ENCODE measurements at places on chromosomes 11 and 22. TPM values are rescaled to one million over a fixed set of nuclear protein-coding genes. Genes with fewer than 3 reads are reported as not detected.

The CEND1 gene
- 0.81 TPM for total RNA-seq

DNA sequence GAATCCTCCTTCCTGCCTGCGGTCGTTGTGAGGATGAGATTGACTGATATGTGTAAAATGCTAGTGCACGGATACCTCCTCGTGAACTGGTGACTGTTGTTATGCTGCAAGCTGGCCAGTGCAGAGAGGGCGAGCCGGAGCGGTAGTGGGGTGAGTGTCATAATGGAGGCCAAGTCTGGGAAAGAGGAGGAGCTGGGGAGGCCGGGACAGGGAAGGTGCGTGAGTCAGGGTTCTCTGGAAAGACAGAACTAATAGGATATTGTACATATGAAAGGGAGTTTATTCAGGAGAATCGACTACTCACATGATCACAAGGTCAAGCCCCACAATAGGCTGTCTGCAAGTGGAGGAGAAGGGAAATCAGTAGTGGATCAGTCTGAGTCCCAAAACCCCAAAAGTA is 56.8 kb upstream of the FADD start:
- DNase-seq = no peak

DNA sequence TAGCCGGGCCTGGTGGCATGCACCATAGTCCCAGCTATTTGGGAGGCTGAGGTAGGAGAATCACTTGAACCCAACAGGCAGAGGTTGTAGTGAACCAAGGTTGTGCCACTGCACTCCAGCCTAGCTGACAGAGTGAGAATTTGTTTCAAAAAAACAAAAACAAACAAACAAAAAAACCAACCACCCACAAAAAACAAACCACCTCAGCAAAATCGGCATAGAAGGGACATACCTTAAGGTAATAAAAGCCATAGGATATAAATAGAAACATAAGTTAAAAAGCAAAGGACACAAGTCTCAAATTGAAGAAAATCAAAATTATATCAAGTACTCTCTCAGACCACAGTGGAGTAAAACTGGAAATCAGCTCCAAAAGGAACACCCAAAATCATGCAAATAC is 33.2 kb downstream of the PIWIL3 start:
- DNase-seq = no peak

GRCh38 chr11:73288192-73288872 is 16.2 kb downstream of the P2RY6 start:
- no peak for DNase-seq

GRCh38 chr11:8026982-8027381 is 39.8 kb downstream of the EIF3F start:
- no peak for DNase-seq

The PTPRCAP gene
- 1.9 TPM for total RNA-seq

DNA sequence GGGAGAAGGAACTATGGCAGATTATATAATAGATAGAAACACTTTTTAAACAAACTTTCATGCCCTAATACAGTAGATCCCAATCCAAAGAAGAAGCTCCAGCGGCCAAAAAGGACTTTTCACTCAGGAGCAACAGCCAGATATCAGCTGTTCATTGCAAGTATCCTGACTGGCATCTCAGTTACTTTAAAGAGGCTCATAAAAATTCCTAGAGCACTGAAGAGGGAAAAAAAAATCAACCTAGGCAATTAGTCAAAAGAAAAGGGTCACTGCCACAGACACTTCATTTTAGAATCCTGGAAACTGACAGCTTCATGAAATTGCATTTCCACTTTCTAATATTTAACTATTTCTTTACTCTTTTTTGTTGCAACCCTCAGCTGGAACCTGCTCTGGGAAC is 170.6 kb upstream of the SOX6 start:
- no peak for DNase-seq

- no peak for DNase-seq
Observed at GRCh38 chr22:43488031-43488866, 76.4 kb downstream of the MPPED1 start.

DNA sequence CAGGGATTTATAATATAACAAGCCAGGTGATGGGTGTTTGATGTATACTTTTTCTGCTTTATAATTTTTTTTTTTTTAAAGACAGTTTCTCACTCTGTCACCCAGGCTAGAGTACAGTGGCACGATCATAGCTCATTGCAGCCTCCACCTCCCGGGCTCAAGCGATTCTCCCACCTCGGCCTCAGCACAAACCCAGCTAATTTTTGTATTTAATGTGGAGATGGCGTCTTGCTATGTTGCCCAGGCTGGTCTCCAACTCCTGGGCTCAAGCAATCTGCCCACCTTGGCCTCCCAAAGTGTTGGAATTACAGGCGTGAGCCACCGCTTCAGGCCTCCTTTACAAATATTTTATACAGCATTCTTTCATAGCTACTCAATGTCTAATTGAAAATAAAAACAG is 48.6 kb downstream of the MORC2 start:
- DNase-seq = no peak

The ZBTB16 gene
- total RNA-seq = not detected

DNA sequence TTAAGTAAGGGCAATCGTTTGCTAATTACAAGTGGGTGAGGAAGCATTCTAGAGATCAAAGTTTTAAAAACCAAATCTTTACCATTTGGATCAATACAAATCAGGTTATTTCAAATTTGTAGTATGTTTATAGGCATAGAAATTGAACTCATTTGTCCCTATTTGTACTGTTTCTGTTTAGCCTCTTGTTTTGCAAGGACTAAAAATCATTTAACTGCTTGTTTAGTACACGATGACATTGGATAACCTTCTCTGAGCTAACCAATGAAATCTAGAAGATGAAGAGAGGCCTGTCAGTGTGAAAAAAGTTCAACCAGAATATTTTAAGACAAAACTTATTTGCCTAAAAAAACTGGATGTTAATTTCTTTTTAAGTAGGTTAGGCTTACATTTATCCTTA is 40.0 kb downstream of the ZC3H12C start:
- DNase-seq = no peak

- no peak for DNase-seq
Observed at GRCh38 chr11:126496576-126497337, 141.3 kb downstream of the ST3GAL4 start.

- no peak for DNase-seq
Observed at GRCh38 chr11:1150116-1150515, 7.6 kb upstream of the MUC5AC start.

GRCh38 chr11:115446214-115446613 is 58.0 kb downstream of the CADM1 start:
- no peak for DNase-seq

DNA sequence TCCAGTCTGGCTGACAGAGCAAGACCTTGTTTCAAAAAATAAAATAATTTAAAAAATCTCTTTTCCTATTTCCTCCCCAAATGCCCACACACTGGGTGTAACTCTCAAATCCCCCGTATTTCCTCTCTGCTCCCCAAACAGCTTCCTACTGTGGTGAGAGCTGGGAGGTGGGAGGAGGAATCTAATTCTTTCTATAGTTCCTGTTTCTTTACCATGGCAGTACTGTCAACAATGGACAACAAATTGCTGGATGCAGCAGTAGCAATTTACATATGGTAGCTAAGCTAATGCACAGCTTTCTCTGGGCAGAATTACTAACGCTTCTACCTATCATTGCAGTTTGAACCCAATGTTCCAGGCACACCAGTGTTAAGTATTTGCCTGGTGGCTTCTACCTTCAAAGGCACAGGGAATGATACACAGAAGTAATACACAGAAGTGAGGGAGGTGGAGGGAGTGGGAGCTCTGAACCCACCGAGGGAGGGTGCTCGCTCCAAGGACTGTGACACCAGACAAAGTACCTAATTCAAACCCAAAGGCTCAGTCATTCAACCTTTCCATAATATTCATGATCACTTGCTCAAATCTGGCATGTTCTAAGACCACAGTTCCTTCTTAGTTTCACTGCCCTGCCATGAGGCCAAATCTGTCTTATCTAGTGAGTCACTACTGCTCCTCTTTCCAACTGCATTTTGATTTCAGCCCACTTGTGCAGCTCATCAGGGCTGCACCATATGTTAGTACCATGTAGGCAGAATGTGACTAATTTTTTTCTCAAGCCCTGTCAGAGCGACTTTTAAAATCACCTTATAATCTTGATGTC is 37.9 kb downstream of the CELF1 start:
- peak; percentile 16 for DNase-seq

DNA sequence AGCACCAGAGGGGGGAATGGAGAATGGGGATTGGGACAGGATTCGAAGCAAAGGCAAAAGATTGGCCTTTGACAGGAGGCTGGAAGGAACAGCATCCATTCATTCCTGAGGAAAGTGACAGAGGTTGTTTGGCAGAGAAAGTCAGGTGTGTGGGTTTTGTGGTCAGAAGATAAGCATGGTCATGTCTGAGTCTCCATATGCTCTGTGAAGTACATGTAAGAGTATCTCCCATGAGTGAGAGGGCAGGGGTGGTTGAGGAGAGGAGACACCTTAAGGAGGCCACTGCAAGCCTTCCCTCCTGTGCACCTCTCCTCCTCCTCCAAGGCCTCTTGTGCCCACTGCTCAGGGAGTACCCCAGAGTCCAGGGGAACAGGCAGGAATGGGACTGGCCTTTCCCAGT is 1.9 kb upstream of the NLRP10 start:
- DNase-seq = no peak
